ENCODE measurements at places on chromosomes 12 and 14.

- no peak for DNase-seq
Observed at GRCh38 chr12:87921621-87922020, 107.6 kb downstream of the C12orf50 start.

GRCh38 chr14:58722441-58722840 lies 84.7 kb downstream of the DACT1 start:
- no peak for DNase-seq

DNA sequence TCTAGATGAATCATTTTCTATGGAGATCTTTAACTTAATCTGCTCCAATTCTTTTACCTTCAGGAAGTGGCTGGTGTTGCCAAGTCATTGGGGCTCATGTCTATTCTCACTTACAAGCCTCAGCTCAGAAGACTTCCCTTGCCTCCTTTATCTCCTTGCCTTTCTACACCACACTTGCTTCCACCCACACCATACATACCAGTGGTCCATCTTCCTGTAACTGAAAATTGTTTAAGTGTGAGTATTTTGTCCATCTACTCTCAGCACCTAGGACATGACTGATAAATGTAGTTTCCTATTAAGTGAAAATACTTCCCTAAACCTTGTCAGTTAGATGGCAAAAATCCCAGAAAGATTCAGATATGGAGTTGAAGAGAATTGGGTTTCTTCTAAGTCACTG lies 199.7 kb upstream of the CPNE8 start:
- no peak for DNase-seq

DNA sequence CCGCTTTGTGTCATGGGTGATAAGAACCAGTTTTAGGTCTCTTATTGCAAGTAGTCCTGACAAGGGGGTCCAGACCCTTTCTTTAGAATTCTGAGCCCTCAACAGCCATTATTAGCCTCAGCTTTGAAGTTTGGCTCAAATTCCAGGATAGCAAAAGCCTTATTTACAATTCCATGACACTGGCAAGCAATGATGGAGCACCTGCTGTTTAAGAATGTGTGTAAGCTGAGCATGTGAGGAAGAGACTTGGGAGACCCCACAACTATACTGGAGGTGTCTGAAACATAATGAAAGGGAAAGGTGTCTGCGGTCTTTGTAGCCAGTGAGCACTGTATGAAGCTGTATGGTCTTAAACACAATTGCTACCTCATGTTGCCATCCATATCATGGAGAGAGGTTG lies 119.8 kb downstream of the TBX5 start:
- DNase-seq: no peak

DNA sequence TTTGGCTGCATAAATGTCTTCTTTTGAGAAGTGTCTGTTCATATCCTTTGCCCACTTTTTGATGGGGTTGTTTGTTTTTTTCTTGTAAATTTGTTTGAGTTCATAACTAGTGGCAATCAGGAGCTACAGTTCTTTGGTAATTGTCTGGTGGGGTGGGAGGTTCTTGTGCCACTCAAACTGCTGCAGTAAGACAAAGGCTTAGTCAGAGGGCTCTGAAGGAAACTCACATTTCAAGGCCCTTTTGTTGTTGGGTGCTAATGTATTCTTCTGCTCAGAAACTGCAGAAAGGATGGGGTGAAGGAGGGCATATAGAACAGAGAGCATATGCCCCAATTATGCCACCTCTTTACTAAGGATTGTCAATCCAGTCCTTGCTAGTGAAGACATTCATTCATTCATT lies 21.9 kb downstream of the MYRFL start:
- DNase-seq: no peak

- DNase-seq: no peak
Observed at GRCh38 chr12:81723361-81723760, 35.8 kb downstream of the PPFIA2 start.

DNA sequence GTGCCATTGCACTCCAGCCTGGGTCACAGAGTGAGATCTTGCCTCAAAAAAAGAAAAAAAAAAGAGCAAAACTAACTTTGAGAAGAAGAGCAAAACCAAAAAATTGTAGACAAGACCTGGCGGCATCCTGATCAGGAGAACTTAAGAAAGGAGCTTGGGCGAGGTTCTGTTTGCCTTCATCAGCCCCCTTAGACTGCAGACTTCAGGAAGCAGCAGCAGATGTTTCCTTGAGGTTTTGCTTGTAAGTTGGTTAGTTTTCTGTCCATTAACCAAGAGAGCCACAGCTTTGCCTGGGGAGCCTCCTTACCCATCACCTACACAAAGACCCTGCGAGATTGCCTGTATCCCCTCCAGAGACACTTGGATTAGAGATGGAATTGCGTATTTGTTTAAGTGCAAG lies 189.0 kb downstream of the AACS start:
- no peak for DNase-seq

DNA sequence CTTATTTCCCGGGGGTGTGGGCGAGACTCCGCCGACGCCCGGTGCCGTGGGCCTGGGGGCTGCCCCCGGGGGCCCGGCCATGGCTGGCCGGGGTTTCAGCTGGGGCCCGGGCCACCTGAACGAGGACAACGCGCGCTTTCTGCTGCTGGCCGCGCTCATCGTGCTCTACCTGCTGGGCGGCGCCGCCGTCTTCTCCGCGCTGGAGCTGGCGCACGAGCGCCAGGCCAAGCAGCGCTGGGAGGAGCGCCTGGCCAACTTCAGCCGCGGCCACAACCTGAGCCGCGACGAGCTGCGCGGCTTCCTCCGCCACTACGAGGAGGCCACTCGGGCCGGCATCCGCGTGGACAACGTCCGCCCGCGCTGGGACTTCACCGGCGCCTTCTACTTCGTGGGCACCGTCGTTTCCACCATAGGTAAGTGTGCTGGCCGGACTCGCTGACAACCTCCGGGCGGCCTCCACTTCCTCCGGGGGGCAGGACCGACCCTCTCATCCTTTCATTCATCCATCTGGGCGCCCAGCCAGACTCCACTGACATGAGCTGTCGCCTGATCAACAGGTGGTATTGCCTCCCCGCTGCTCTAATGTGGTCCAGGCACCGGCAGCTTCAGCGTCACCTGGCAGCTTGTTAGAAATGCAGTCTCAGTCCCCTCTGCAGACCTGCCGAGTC lies 467 bp downstream of the KCNK13 start:
- no peak for DNase-seq

GRCh38 chr14:51929166-51929565 lies 60.2 kb upstream of the RTRAF start:
- no peak for DNase-seq

DNA sequence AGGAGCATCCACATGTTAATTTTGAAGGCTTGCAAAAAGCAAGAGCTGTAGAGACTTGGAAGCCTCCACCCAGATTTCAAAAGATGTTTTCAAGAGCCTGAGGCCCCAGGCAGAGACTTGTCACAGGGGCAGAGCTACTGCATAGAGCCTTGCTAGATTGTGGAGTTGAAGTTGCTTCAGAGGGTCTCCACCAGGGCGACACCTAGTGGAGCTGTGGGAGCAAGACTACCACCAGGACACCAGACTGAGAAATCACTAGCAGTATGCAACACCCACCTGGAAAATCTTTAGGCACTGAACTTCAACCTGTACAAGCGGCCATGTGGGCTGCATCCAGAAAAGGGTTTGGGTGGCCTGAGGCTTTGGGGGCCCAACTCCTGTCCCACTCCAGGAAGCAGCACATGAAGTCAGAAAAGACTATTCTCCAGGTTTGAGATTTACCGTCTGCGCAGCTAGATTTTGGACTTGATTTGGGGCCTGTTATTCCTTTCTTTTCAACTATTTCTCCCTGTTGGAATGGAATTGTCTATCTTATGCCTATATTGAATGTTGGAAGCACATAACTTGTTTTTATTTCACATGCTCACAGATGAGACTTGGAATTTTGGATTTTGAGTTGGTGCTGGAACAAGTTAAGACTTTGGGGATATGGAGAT lies 508.6 kb downstream of the FLRT2 start:
- no peak for DNase-seq

DNA sequence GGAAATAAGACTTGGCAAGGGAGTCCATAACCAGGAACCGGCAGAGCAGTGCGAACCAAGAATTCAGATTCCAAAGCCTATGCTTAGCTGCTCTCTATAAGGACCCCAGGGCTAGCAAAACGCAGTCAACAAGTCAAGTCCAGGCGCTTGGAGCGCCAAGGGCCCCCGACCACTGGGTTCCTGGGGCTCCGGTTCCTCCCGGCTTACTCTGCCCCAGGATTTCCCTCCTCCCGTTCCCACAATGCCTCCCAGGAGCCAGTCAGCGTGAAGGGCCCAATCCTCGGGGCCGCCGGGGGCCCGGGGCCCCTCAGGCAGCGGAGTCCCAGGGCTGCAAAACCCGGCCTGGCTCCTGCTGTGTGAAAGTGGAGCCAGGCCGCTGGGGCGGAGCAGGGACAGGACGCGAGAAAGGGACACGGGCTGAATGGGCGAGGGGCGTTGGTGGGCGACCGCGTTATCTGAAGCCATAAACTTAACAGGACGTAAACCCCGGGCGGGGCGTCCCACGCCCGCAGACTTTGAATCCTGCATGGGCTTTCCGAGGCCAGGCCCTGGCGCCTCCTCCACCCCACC lies 1.5 kb downstream of the KRT8 start:
- peak; percentile 18 for DNase-seq

GRCh38 chr12:13390381-13390861 lies 193.9 kb downstream of the EMP1 start:
- DNase-seq: no peak

DNA sequence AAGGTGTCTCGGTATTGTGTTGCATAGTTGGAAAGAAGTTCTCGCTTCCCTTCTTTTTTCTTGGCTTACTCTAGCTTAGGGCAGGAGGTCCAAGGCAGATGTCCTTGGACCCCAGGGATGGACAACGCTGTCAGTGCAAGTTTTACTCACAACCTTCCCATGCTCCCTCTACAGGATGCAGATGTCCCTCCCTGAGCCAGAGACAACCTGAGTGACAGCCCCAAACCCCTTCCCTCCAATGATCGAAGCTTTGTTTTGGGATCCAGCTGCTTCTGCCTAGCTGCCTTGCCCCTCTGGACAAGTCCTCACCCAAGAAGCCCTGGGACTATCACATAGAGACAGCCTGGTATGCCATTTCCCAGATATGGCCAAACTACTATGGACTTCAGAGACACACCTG lies 112.0 kb upstream of the RAP1B start:
- DNase-seq: no peak

DNA sequence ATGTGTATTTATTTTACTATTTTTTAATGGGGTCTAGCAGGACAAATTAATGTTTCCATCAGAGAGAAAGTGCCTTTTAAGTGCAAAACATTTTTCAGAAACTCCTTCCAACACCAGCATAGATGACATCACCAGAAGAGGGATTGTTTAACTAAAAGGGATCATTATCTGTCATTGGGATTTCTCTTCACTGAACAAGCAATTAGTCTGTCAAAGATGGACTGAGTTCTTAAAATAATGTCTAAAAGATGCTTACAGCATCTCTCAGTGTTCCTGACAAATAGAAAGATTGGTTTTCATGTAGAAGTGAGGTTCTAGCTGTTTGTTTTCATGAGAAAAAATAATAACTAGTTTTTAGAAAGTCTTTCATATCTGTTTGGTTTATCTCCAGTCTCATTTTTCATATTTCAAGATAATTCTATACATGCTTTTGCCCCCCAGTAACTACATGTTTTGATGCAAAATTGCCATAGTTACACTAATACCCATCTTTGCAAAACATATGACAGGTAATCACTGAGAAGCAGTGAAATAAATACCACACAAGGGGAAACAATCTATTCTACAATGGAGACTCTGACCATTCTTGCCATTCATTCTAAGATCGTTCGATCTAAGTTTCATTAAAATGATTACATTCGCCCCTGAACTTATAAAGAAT lies 850.3 kb downstream of the GALC start:
- no peak for DNase-seq

GRCh38 chr12:104133321-104133720 lies 4.7 kb downstream of the NFYB start:
- no peak for DNase-seq

DNA sequence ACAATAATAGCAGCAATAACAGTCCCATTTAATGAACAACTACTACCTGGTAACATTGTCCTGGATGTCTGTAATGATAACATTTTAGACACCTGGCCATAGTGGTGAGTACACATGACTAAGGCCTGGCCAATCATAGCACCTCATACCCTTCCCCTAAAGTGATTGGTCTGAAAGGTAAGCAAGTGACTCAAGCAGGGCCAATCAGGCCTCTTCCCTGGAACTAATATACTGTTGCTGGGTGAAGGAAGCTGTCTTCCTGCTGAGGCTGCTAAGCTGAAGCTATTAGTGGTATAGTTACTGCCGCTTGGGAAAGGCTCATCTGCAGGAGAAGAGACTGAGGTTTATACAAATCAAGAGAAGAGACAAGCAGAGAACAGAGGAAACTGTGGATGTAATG lies 18.7 kb upstream of the NOS1 start:
- no peak for DNase-seq

DNA sequence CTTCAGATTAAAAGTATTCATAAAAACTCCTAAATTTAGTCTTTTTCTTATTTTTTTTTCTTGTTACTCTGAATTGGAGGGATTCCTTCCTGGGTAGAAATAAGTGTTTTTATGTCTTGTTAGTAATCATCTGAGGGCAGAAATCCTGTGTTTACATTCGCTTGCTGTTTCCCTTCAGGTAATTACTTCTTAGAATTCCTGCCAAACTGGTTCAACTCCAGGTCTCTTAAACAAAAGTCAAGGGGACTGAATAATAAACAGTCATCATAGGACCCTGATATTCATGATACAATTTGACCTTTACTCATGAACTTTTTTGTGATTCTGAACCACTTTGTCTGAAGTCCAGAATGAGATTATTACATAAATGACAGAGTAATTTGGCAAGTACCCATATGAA lies 843.9 kb downstream of the FLRT2 start:
- no peak for DNase-seq

DNA sequence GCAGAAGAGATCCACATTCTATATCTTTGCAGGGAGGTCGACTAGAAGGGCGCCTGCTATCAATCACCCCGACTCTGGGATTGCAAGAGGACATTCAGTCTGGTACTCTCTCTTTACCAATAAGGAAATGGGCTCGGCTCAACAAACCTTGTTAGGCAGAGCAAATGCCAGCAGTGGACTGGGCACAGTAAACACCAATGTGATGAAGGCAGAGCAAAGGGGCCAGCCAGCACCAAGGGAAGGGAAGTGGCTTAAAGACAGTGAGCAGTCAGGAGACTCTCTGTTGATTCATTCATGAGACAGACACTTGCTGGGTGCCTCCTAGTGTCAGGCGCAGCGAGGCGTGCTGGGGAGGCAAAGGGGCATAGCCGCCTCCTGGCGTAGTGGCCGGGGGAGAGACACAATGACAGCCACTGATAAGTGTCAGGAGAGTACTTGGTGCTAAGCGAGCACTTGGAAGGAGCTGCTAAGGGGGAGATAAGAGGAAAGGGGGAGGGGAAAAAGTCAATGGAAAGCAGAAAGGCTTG lies 34.1 kb downstream of the TMCC3 start:
- no peak for DNase-seq

GRCh38 chr14:77620222-77620870 lies 3.9 kb upstream of the SPTLC2 start:
- no peak for DNase-seq

DNA sequence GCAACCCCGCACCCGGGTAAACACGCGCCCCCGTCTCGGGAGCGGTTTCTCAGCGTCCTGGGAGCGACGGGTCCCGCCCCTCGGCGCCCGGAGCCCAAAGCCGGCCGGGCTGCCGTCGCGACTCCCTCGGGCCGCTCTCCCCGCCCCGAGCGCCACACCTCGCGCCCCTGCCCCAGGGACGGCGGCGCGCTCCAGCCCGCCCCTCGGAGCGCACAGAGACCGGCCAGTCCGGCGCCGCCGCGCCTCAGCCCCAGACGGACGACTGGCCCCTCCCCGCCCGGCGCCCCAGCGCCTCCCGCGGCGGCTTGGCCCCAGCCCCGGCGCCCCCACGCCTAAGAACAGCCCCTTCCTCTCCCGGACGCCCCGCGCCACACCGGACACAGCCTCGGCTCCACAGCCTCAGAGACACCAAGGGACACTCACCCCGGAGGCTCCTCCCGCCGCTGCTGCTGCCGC lies 411 bp downstream of the BTBD7 start:
- no peak for DNase-seq

All from activated T-helper 1 cell treated with Interleukin-2 at 50 U/mL for 16 hours (primary cell).